ENCODE measurements at places on chromosomes 2 and 18.

GRCh38 chr2:220767591-220768255, 804.4 kb downstream of the EPHA4 start:
- DNase-seq = no peak

DNA sequence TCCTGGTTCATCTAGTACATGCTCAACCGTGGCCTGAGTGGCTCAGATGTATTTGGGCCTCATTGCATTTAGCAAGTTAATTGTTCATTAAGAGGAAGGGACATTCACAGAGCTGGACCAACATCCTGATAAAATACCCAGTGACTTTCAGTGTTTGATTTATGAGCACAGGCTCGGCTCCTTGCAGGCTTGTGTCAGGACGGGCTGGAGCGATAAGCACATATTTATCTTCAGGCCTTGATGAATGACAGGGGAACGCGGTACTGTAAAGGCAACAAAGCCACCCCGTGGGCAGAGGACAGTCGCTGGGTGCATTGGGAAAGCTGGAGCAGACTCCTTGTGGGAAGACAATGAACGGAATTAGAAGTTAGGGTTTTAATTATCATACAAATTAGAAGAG, 548.6 kb upstream of the HS6ST1 start:
- no peak for DNase-seq

GRCh38 chr2:181378491-181378890, 78.7 kb upstream of the ITGA4 start:
- no peak for DNase-seq

DNA sequence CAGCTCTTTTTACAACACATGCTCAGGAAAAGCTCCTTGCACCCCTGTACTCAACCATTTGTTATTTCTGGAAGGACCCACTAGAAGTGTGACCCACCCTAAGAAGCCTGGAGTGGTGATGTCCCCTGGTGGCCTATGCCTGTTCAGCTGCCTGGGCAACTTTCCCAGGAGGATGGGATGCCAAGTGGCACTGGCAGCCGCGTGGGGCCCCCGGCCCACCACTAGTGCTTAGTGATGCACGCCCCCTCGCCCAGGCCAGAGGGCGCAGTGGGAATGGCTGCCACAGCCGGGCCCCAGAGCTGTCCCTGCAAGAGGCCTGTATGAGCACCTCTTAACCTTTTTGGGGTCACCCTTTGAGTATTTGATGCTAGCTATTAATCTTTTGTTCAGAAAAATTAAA, 18.1 kb downstream of the IMPA2 start:
- DNase-seq = no peak

- DNase-seq = no peak
These were observed 20.1 kb downstream of the IL1RL1 start for GRCh38 chr2:102331311-102331980.

DNA sequence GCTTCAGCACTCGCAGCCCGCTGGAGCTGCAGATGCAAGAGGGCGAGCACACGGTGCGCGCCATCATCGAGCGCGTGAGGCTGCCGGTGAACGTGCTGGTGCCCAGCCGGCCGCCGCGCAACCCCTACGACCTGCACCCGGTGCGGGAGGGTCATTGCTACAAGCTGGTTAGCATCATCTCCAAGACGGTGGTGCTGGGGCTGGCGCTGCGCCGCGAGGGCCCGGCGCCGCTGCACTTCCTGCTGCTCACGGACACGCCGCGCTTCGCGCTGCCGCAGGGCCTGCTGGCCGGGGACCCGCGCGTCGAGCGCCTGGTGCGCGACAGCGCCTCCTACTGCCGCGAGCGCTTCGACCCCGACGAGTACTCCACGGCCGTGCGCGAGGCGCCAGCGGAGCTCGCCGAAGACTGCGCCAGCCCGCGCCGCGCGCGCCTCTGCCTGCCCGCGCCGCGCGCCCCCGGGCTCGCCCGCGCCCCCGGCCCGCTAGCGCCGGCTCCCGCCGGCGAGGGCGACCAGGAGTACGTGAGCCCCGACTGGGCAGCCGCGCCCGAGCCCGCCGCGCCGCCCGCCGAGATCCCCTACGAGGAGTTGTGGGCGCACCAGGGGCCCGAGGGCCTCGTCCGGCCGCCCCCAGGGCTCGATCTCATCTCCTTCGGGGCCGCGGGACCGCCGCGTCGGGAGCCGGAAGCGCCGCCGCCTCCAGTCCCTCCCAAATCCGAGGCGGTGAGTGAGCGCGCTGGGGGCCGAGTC, 11.8 kb downstream of the GAREM2 start:
- peak; percentile 51 for DNase-seq

GRCh38 chr2:120886534-120887319, 151.1 kb downstream of the GLI2 start:
- DNase-seq = no peak

All from renal cortical epithelial cell (primary cell).